ENCODE measurements at places on chromosomes 3 and 15.

GRCh38 chr15:57586661-57587424 is 4.9 kb upstream of the MYZAP start:
- DNase-seq = no peak

DNA sequence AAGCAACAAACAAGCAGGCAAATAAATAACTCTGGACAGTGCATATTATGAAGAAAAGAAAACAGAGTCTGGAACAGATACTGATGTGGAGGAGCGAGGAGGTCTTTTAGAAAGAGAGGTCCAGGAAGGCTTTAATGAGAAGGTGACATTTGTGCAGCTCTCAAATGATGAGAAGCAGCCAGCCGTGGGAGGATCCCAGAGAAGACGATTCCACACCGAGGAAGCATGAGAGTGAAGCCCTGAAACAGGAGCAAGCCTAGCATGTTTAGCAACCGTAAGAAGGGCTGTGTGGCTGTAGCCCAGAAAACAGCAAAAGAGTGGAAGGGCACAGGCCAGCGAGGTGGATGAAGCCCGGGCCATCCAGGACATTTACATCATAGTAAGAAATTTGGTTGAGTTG is 93.1 kb downstream of the RAD18 start:
- DNase-seq = no peak

DNA sequence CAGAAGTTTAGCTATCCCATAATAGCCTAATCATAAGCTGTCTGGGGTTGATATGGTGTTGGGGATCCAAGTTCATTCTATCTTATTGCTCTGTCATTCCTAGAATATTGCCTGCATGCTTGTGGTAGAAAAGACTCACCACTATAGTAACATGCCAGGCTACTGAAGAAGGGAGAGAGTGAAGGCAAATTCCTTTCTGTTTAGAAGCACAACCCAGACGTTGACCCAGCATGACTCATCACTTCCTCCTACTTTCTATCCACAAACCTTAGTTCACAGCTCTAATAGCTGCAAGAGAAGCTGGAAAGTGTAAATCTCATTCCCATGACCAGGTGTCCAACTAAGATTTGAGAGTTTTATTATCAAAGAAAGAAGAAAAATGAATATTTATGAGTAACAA is 57.8 kb upstream of the NMD3 start:
- DNase-seq = peak; percentile 80

GRCh38 chr3:102182162-102182561 is 252.7 kb upstream of the ZPLD1 start:
- no peak for DNase-seq

DNA sequence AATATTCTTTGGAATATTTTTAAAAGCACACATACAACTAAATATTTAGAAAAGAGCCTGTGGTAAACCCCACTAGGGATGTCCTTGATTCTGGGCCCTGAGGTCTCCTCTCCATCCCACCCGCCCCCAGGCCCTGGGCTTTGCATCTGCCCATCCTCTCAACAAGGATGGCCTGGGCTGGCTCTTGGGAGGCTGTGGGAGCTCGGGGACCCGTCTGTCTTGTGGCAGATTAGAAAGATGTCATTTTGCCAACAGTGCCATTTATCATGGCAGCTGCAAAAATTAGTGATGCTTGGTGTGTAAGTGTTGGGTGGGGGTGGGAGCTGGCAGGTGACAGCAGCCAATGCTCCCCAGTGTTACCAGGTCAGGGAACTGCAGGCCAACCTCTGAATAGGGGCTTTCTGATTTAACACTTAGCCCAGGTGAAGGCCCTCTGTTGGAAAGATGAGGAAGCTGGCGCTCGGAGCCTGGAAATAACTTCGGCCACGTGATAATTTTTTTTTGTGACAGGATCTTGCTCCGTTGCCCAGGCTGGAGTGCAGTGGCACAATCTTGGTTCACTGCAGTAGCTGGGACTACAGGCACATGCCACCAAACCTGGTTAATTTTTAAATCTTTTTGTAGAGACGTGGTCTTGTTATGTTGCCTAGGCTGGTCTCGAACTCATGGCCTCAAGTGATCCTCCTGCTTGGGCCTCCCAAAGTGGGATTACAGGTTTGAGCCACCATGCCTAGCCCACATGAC is 16.9 kb upstream of the CSPG4 start:
- no peak for DNase-seq

- DNase-seq = peak; percentile 34
Measured at GRCh38 chr15:75843678-75844581, 683 bp downstream of the UBE2Q2 start.

GRCh38 chr3:65035246-65035645 is 347.4 kb upstream of the ADAMTS9 start:
- DNase-seq = peak; percentile 7

DNA sequence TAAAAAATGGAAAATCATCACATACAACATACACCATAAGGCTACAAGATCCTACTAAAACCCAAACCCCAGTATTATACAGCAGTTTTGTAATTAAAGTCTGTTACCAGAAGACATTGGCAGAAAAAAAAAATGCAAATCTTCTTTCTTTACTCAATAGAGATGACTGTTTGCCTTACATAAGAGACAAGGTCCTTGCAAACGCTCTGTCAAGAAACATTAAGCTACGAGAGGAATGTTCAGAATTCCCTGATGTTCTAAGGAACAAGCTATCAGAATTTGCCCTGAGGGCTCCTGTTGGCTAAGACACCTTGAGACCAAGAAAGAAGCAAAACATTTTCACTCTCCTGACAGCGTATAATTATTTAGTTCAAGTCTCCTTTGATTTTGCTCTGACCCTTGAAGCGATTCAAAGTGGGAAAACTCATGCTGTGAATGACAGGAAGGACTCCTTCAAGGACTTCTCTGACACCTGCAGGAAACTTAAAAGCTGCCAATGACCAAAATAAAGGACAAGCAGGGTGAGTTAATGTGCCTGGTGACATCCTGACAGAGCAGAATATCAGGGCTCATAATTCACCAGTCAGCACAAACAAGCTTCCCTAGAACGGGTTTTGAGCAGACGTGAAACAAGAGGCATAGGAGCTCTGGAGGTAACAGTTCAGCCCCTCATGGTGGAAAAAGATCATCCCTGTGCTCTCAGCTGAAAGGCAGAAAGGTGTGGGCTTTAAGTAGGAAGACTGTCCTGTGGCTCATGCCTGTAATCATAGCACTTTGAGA is 2.5 kb downstream of the SCAMP2 start:
- no peak for DNase-seq

DNA sequence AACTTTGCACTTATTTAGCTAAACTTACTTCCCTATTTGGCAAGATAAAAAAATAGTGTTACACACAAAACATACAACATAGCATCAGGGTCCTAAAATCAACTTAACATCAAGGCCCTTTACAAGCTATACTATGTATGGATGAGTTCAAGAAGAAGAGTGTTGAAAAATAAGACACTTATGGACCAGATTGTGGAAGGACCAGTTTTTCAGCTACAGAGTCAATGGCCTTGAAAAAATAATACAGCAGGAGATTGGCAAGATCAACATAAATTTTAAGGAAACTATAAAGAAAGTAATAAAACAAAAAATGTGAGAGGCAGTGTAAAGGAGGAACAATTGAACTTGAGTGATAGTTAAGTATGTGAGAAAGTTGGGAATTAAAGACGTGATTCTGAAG is 66.3 kb upstream of the BBX start:
- DNase-seq = no peak

GRCh38 chr3:113450911-113451310 is 9.6 kb upstream of the CFAP44 start:
- no peak for DNase-seq

DNA sequence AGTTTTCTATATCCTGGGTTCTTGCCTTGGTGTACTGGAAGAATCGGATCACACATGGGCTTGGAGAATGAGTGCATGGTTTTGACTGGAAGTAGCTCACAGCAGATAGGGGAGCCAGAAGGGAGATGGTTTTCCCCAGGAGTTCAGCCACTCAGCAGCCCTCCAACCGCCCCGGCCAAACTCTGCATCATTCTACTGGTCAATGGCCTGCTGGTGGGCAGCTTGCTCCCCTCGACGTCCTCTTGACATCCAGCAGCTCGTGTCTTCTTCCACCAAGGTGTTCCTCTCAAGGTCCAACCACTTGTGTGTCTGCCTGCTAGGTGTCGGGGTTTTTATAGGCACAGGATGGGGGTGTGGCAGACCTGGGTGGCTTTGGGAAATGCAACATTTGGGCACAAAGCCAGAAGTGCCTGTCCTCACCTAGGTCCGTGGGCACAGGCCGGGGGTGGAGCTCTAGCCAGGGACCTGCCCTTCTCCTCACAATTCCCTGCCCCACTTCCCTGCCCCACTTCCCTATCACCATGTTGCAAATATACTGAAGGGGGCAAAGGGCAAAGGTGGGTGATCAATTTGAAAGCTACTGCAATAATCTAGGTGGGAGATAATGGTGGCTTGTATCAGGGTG is 3.0 kb upstream of the GTPBP8 start:
- DNase-seq = no peak

DNA sequence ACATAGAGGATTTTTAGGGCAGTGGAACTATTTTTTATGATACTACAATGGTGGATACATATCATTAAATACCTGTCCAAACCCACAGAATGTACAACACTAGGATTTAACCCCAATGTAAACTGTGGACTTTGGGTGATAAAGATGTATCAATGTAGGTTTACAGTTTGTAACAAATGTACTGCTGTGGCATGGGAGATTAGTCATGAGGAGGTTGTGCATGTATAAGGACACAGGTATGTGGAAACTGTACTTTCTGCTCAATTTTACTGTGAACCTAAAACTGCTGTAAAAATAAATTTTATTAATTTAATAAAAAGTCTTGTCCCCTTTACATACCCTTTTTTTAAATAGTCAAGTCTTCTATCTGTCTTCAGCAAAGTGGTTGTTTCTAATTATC is 322.5 kb upstream of the EPHA3 start:
- DNase-seq = no peak

- DNase-seq = no peak
Measured at GRCh38 chr3:105347625-105348302, 18.9 kb upstream of the ALCAM start.

- no peak for DNase-seq
Measured at GRCh38 chr3:17619968-17620367, 122.5 kb downstream of the TBC1D5 start.

- no peak for DNase-seq
Measured at GRCh38 chr3:48466386-48467109, 20.0 kb downstream of the ATRIP start.

DNA sequence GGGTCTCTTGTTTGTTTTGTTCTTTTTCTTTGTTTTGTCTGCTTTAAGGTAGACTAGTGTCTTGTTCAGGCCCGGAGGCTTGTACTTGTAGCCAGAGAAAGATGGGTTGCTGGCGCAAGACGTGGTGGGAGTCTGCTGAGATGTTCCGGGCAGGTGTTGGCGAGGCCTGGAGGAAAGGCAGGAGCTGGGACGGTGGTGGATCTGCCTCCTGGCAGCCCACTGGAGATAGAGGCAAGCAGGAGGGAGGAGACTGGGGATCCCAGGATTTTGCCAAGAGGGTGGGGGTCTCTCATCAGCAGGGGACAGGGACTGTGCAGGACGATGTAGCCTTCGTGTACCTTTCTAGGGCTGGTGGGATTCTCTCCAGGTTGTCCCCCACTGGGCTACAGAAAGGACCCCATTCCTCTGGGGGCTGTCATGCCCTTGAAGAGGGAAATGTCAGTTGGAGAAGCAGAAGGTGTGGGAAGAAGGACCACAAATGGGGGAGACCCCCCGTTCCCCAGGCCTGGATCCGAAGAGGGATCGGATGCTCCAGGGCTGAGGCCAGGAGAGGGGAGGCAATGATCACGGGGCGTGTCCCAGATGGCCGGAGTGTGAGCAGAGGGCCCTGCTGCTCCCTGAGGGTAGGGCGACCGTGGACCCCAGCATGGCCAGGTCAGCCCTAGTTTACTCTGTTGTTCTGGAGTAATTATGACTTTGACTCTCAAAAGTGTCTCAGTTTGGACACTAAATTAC is 7.0 kb downstream of the CHAC1 start:
- DNase-seq = no peak

GRCh38 chr15:100140527-100141308 is 201.1 kb downstream of the ADAMTS17 start:
- DNase-seq = no peak

GRCh38 chr3:133941415-133941821 is 45.7 kb upstream of the RAB6B start:
- DNase-seq = peak; percentile 31

GRCh38 chr15:29452881-29453731 is 183.5 kb upstream of the NSMCE3 start:
- no peak for DNase-seq

Measured in stromal cell of bone marrow (primary cell).